ENCODE measurements at places on chromosomes 3 and 15.
A peak's percentile ranks its signal among the peaks of the same experiment; 100 is the strongest.

- no peak for DNase-seq
Measured at GRCh38 chr3:194333981-194334320, 17.2 kb downstream of the CPN2 start.

DNA sequence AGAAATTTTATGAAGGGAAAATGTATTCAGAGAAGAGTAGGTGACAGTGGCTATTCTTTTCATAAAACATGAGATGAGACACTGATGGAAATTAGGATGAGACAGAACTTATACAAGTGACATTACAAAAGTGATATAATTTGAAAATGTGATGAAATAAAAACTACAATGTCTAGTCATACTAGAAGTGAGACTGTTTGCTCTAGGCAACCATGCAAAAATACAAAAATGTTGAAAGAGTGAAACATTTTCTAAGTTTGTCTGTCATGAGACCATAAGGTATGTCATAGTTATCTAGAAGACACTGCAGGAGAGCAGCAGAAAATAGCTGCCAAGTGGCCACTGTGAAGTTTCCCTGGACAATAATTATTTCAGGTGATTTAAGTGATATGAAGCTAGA is 459.5 kb downstream of the DIPK2A start:
- DNase-seq: no peak

DNA sequence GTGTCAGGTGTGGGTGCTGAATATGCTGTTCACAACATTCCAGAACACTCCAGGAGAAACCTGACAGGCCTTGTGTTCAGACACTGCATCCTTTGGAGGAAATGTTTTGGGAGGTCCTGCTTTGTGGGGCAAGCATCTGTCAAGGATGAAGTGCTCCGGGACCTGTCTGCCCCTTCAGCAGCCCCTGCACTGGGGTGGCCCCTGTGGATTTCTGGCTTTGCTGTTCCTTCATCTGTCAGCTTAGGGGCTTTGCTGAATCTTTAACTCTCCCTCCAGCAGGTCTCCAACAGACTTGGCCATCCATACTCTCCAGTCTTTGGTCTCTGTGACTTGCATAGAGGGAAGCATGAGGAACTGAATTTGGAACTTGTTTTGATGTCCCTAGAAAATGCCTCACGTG is 3.1 kb downstream of the PRR23E start:
- DNase-seq: no peak

- no peak for DNase-seq
Measured at GRCh38 chr15:62431008-62431797, 266.1 kb upstream of the C2CD4B start.

DNA sequence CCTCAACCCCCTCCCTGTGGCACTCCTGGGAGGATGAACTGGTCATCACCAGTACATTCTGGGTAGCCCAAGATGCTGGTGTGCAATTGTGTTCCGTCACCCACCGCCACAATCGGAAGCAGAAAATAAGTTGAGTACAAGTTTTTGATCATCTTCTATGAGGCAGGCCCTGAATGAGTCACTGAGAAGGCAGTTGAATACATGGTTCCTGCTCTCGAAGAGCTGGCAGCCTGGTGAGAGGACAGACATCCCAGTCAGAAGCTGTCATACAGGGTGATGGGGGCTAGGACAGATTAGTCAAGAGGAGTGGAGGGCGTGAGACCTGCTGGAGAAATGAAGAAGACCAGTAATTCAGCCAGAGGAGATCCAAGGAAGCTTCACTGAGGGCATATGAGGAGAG is 6.2 kb downstream of the CEMIP start:
- no peak for DNase-seq

DNA sequence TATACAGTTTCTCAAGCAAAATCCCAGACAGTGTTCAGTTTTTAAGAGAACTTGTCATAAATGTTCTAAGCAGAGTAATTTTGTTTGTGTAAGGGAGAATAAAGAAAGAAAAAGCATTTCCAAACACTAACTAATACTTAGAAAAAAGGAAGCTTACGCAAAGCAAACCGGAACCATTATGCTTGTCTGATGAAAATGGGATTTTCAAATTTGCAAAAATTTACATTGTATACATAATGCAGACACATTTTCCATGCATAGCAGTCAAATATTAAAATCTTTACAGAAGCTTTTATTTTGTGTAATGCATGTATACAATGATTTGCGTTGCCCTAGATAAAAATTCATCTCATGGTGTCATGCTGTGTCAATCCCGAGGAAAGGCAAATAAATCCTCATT is 229.0 kb downstream of the SLC9A9 start:
- DNase-seq: no peak

GRCh38 chr3:71127052-71127831 is 456.3 kb downstream of the FOXP1 start:
- no peak for DNase-seq

- DNase-seq: no peak
Measured at GRCh38 chr3:12946251-12946648, 104.9 kb upstream of the RPL32 start.

DNA sequence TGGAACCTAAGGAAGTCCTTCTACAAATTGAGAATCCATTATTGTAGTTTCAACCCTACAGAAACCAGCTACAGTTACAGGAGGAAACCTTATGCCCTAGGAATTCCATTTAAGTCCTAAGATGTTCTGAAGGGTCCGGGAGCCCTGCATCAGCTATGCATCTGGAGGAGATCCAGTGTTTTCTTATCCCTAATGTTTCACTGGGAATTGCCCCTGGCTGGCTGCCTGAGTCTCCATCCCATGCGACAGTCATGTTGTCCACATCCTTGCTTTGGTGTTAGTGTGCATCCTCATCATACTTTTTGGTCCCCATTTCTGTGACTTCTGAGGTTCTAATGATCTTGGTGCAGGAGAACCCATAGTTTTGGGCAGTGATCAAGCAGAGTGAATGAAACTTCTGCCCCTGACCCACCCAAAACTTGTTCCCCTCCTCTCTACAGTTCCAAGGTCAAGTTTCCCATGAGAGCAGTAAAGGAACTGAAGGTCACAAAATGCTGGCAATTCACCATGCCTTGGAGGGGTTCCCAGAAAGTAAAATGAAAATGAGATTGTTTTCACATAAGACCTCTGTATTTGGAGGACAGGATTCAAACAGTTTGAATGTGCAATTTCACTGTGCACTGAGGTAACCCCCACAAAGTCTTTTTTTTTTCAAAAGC is 121.9 kb upstream of the PHLDB2 start:
- DNase-seq: no peak

DNA sequence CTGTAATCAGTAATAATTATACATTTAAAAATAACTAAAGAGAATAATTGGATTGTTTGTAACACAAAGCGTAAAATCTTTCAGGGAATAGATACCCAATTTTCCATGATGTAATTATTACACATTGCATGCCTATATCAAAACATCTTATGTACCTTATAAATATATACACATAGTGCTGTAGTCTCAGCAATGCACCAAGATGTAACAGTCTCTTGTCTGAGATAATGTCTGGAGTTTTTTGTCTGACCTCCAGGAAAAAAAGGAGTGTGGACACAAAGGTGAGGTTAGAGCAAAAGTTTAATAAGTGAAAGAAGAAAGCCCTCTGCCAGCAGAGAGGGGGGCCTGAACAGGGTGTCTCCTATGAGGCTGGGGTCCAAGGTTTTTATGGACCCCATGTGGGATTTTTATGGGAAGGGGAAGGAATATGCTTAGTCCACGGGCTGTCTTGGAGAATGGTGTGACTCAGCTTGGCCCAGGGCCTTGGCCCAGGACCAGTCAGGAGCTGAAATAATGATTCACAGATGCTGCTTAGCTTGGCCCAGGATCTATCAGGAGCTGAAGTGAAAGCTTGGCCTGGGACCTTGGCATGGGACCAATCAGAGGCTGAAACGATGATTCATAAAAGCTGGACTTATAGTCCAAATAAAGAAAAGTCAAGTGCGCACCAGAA is 545.0 kb downstream of the ZPLD1 start:
- no peak for DNase-seq

GRCh38 chr15:73677146-73677607 is 7.0 kb upstream of the CD276 start:
- peak; percentile 17 for DNase-seq

All from stimulated activated CD8-positive, alpha-beta memory T cell treated with anti-CD3 and anti-CD28 coated beads, Interleukin-7, amount 100 ng/mL, for 1 hour (primary cell).